ENCODE measurements at places on chromosomes 12 and 14.

- H3K4me1 ChIP-seq, result no peaks in the 10 kb centered on the region
- no peaks in the 10 kb centered on the region for H3K27me3 ChIP-seq
- H3K27ac ChIP-seq, result no peak overlapping the region
- no peak overlapping the region for H3K4me3 ChIP-seq
- DNase-seq, result no peak
These were observed 124.8 kb upstream of the NOS1 start for GRCh38 chr12:117485984-117486839.

DNA sequence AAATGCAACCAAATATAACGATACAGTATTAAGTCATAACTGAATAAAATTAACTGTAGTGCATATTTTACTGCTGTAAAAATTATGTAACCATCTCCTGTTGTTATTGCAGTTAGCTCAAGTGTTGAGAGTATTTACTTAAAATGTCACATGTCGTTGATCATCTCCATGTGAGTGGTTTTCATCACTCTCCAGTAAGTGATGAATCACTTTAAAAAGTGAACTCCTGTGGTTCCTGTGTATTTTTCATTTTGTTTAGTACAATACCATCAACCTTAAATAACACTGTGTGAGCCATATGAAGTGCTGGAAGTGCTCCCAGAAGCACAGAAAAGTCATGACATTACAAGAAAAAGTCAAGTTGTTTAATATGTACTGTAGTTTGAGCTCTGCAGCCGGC, 104.7 kb upstream of the SLCO1B1 start:
- H3K27ac ChIP-seq, result no peak overlapping the region
- H3K4me1 ChIP-seq, result no peaks in the 10 kb centered on the region
- no peak for DNase-seq
- no peaks in the 10 kb centered on the region for H3K36me3 ChIP-seq
- no peaks in the 10 kb centered on the region for H3K27me3 ChIP-seq

- H3K4me3 ChIP-seq, result no peak overlapping the region
- H3K27me3 ChIP-seq, result no peaks in the 10 kb centered on the region
- DNase-seq, result no peak
- H3K36me3 ChIP-seq, result no peaks in the 10 kb centered on the region
These were observed 202.0 kb downstream of the TMEM132C start for GRCh38 chr12:128468926-128469325.

DNA sequence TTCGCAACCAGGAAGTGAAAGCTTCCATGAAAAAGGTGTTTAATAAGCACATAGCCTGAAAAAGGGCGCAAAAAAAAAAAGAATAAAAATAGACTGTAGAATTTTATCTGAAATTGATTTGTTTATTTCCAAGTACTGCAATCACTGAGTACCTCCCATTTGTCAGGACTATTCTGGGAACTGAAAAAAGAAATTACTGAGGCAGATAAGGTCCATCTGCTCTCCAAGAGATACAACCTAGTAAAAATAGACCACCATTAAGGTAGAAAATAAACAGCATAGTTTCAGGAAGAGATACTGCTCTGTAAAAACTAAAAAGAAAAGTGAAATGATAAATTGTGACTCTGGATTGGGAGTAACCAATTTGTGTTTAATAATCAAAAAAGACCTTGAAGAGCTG, 24.7 kb downstream of the OR4N2 start:
- H3K36me3 ChIP-seq, result no peaks in the 10 kb centered on the region
- no peak overlapping the region for H3K4me3 ChIP-seq
- no peaks in the 10 kb centered on the region for H3K27me3 ChIP-seq
- H3K4me1 ChIP-seq, result no peaks in the 10 kb centered on the region
- no peak overlapping the region for H3K27ac ChIP-seq

DNA sequence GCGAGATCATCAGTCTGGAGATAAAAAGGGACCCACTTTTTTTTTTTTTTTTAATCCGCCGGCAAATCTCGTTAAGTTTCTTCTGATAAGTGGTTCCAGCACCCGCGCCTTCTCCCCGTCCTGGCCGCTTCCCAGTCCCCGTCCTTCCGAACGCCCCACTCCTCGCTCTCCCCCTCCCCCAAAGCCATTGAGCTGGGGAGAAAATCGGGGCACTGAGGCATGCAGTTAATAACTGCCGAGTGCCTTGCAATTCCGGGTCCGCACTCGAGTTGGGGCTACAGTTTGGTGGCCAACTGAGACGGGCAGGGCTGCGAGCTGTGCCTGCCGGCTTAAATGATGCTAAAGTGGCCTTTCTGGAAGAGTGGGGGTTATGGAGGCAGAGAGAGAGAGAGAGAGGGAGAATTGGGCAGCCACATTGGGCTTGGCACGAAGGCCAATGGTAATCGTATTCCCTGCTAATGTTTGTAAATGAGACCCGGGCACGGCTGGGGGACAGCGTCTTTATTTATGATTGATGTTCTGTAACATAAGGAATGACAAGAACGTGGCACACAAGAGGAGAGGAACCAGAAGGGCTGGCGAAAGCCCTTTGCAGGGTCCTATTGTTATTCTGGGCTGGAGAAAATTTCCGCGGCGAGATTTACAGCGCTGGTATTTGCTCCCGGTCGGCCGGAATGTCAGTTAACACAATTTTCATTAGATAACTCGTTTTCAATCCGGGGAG, 115.4 kb upstream of the MYL2 start:
- no peaks in the 10 kb centered on the region for H3K36me3 ChIP-seq
- no peak overlapping the region for H3K4me3 ChIP-seq
- peaks cover 75% of the 10 kb centered on the region for H3K27me3 ChIP-seq
- DNase-seq, result no peak
- peaks cover 3% of the 10 kb centered on the region for H3K4me1 ChIP-seq
- no peak overlapping the region for H3K27ac ChIP-seq

DNA sequence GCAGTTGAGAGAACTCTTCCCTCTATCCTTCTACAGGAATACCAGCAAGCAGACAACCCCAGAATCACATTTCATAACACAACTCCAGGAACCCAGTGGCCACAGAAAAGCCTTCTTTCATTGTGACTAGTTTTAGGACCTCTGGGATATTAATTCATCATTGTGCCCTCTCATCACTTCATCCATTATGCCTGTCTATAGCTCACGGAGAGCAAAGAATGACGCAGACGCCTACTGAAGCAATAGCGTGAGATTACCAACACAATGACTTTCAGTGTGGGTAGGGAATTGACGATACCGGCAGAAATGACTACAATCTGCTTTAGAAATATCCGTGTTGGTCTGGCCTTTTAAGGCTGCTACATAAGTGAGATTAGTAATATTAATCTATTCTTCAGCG, 158.1 kb upstream of the FOXG1 start:
- no peaks in the 10 kb centered on the region for H3K4me1 ChIP-seq
- H3K4me3 ChIP-seq, result no peak overlapping the region
- H3K27ac ChIP-seq, result no peak overlapping the region

- H3K27ac ChIP-seq, result no peak overlapping the region
- H3K27me3 ChIP-seq, result no peaks in the 10 kb centered on the region
- no peak overlapping the region for H3K4me3 ChIP-seq
- DNase-seq, result no peak
These were observed 252.4 kb upstream of the EGLN3 start for GRCh38 chr14:34203251-34203722.

- H3K27me3 ChIP-seq, result peaks cover 50% of the 10 kb centered on the region
- H3K36me3 ChIP-seq, result no peaks in the 10 kb centered on the region
- H3K4me1 ChIP-seq, result peaks cover 15% of the 10 kb centered on the region
- DNase-seq, result no peak
- peak overlapping the region; percentile 82 for H3K4me3 ChIP-seq
These were observed 1.3 kb downstream of the PPP1R13B start for GRCh38 chr14:103846097-103846496.

GRCh38 chr12:104423809-104424208, 32.9 kb upstream of the CHST11 start:
- no peaks in the 10 kb centered on the region for H3K27me3 ChIP-seq
- H3K36me3 ChIP-seq, result no peaks in the 10 kb centered on the region
- no peak for DNase-seq
- H3K4me1 ChIP-seq, result no peaks in the 10 kb centered on the region
- H3K27ac ChIP-seq, result no peak overlapping the region
